ENCODE measurements at places on chromosomes 4 and X.

GRCh38 chrX:68596871-68597270 lies 50.6 kb upstream of the STARD8 start:
- no peak for DNase-seq

DNA sequence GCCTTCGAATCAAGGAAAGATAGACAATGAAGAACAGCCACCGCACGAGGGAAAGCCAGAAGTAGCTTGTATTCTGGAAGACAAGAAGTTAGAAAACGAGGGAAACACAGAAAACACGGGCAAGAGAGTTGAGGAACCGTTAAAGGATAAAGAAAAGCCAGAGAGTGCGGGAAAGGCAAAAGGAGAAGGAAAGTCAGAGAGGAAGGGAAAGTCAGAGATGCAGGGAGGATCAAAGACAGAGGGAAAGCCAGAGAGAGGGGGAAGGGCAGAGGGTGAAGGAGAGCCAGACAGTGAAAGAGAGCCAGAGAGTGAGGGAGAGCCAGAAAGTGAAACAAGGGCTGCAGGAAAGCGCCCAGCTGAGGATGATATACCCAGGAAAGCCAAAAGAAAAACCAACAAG lies 1.4 kb downstream of the TCEAL2 start:
- DNase-seq: no peak

DNA sequence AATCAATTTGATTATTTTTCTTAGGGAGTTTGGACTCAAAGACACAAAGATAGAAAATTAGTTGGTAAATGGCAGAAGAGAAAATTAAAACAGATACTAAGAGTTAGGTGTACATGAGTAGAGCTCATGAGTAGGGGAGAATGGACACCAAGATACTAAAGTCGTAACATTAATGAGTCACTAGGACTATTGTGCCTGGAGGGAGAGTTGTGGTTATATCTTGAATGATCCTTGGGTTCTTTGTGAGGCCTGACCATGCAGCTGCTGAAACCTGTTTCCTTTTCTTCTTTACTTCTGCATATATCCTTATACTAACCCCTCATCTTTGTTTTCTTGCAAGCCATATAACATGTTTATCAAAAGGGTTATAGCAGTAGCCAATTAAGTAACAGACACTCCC lies 532.8 kb downstream of the RPA4 start:
- DNase-seq: no peak

- no peak for DNase-seq
Measured at GRCh38 chr4:79497001-79497400, 89.0 kb upstream of the GK2 start.

GRCh38 chrX:19698691-19699090 lies 183.4 kb upstream of the MAP3K15 start:
- no peak for DNase-seq

GRCh38 chrX:68892651-68893050 lies 63.8 kb downstream of the EFNB1 start:
- DNase-seq: no peak

Data from stimulated activated naive B cell treated with anti-CD40 and anti-IgM and Interleukin-4, amounts not matched to agents 10 μg/mL and 1 μg/mL and 100 μg/mL, for 72 hours (primary cell).